ENCODE measurements at places on chromosomes 1 and 21. TPM values are rescaled to one million over a fixed set of nuclear protein-coding genes. Genes with fewer than 3 reads are reported as not detected.

Gene CELA2A
- not detected for total RNA-seq

Gene PLPPR5
- not detected for total RNA-seq

Gene IGSF21
- not detected for total RNA-seq

Gene AQP10
- total RNA-seq = 1.3 TPM

Gene CSRP1
- 60.8 TPM for total RNA-seq

Gene OR14C36
- not detected for total RNA-seq

Gene CRB1
- not detected for total RNA-seq

Gene MPL
- not detected for total RNA-seq

DNA sequence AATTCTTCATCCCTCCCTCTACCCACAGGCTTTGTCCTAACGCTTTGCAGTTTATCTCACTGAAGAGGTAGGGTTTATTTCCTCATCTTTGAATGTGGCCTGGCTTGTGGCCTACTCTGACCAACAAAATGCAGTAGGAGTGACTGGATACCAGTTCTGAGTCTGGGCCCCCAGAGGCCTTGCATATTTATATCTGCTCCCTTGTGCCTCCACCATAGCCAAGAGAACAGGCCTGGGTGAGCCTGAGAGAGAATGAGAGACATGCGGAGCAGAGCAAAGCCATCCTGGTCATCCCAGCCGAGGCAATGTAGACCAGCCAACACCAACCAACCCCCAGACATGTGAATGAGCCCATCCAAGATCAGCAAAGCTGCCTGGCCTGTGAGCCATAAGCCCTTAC lies 30.3 kb downstream of the SMIM12 start:
- H3K4me3 ChIP-seq = no peak overlapping the region
- H3K36me3 ChIP-seq = no peaks in the 10 kb centered on the region
- no peak for DNase-seq
- H3K27ac ChIP-seq = no peak overlapping the region
- H3K4me1 ChIP-seq = no peaks in the 10 kb centered on the region

DNA sequence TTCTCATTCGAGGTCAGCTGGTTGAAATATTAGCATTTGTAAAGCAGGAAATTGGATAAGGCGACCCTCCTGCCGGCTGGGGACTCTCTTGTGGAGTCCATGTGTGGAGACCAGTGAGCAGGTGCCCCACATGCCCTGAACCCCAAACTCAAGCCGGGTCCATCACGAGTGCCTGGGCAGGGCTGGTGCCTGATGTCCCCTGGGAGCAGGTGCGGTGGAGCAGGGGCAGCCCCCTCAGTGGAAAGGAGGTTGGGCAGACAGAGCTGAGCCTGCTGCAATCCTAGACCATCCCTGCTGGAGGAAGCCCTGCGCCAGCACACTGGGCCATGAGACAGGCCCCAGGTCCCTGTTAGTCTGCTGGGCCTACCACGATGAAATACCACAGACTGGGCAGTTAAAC lies 395.6 kb downstream of the NPHP4 start:
- peaks cover 5% of the 10 kb centered on the region for H3K4me1 ChIP-seq
- no peak for DNase-seq
- no peaks in the 10 kb centered on the region for H3K27me3 ChIP-seq
- no peaks in the 10 kb centered on the region for H3K36me3 ChIP-seq
- H3K27ac ChIP-seq = no peak overlapping the region

- H3K36me3 ChIP-seq = no peaks in the 10 kb centered on the region
- H3K27me3 ChIP-seq = no peaks in the 10 kb centered on the region
- no peak overlapping the region for H3K27ac ChIP-seq
- H3K4me1 ChIP-seq = no peaks in the 10 kb centered on the region
Measured at GRCh38 chr21:45151445-45152160, 77.2 kb downstream of the ADARB1 start.

- H3K27ac ChIP-seq = no peak overlapping the region
- no peaks in the 10 kb centered on the region for H3K4me1 ChIP-seq
- no peak for DNase-seq
- H3K27me3 ChIP-seq = no peaks in the 10 kb centered on the region
Measured at GRCh38 chr21:14526836-14527695, 19.0 kb downstream of the SAMSN1 start.

DNA sequence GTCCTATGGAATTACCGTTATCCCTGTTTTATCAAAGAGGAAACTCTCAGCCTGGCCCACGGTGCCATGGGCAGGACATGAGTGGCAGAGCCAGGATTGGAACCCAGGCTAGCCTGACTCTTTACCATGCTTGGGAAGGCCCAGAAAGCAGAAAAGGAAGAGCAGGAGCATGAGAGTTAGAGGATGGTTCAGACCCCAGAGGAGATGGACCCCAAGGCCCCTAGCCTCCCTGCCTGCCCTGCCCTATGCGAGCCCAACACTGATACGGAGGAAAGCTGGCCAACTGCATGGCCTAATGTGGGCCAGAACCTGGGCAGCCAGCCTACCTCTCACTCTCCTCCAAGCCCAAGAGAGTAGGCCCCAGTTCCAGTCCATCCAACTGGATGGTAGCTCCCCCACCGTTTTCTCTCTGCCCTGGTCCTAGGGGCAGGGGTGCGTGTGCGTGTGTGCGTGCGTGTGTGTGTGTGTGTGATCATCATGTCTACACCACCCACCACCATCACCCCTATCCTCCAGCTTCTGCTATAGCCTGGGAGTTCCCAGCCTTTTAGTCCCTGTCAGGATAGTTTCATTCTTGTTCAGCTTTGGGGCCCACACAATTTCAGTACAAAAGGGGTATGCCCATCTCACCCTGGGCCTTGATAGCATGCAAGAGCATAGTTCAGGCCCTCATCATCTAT lies 15.4 kb upstream of the MEX3A start:
- H3K27me3 ChIP-seq = no peaks in the 10 kb centered on the region
- no peak overlapping the region for H3K4me3 ChIP-seq
- no peak for DNase-seq
- H3K36me3 ChIP-seq = no peaks in the 10 kb centered on the region
- peaks cover 27% of the 10 kb centered on the region for H3K4me1 ChIP-seq
- peak overlapping the region; percentile 96 for H3K27ac ChIP-seq

- DNase-seq = no peak
- no peak overlapping the region for H3K27ac ChIP-seq
- H3K36me3 ChIP-seq = no peaks in the 10 kb centered on the region
Measured at GRCh38 chr1:235199441-235199840, 38.4 kb upstream of the RBM34 start.

GRCh38 chr1:152756872-152757271 lies 953 bp upstream of the KPRP start:
- no peak overlapping the region for H3K27ac ChIP-seq
- H3K4me1 ChIP-seq = no peaks in the 10 kb centered on the region
- H3K36me3 ChIP-seq = no peaks in the 10 kb centered on the region

- no peaks in the 10 kb centered on the region for H3K36me3 ChIP-seq
- no peak overlapping the region for H3K4me3 ChIP-seq
- no peak overlapping the region for H3K27ac ChIP-seq
- DNase-seq = no peak
Measured at GRCh38 chr1:17711941-17712340, 43.2 kb upstream of the ACTL8 start.

- no peaks in the 10 kb centered on the region for H3K27me3 ChIP-seq
- H3K4me1 ChIP-seq = no peaks in the 10 kb centered on the region
- H3K27ac ChIP-seq = no peak overlapping the region
Measured at GRCh38 chr1:159239551-159240220, 35.0 kb downstream of the ACKR1 start.

GRCh38 chr1:229714964-229715603 lies 89.0 kb downstream of the URB2 start:
- H3K4me3 ChIP-seq = no peak overlapping the region
- H3K4me1 ChIP-seq = peaks cover 10% of the 10 kb centered on the region
- no peak overlapping the region for H3K27ac ChIP-seq
- H3K27me3 ChIP-seq = no peaks in the 10 kb centered on the region

DNA sequence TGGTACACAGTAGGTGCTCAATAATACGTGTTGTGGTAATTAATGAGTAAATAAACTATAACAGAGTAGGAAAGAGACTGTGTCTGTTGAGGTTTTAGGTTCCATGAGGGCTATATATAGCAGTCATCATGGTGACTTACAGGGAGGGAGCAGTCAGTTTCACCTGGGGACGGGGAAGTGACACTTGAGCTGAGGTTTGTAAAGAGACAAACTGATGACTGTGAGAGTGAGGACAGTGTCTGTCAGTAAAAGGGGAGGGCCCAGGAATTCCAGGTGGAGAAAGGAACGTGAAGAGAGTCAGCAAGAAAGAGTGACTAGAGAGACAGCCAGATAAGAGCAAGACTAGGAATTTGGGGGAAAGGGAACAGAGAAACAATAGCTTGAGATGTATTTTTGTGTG lies 30.2 kb downstream of the ABCA4 start:
- no peaks in the 10 kb centered on the region for H3K4me1 ChIP-seq
- H3K4me3 ChIP-seq = no peak overlapping the region

GRCh38 chr1:77068013-77068412 lies 151.2 kb downstream of the PIGK start:
- no peaks in the 10 kb centered on the region for H3K36me3 ChIP-seq
- H3K4me3 ChIP-seq = no peak overlapping the region
- DNase-seq = no peak

GRCh38 chr21:16538936-16539440 lies 809.2 kb downstream of the USP25 start:
- no peak overlapping the region for H3K27ac ChIP-seq
- no peak overlapping the region for H3K4me3 ChIP-seq
- no peak for DNase-seq
- no peaks in the 10 kb centered on the region for H3K27me3 ChIP-seq
- H3K36me3 ChIP-seq = no peaks in the 10 kb centered on the region
- H3K4me1 ChIP-seq = no peaks in the 10 kb centered on the region

DNA sequence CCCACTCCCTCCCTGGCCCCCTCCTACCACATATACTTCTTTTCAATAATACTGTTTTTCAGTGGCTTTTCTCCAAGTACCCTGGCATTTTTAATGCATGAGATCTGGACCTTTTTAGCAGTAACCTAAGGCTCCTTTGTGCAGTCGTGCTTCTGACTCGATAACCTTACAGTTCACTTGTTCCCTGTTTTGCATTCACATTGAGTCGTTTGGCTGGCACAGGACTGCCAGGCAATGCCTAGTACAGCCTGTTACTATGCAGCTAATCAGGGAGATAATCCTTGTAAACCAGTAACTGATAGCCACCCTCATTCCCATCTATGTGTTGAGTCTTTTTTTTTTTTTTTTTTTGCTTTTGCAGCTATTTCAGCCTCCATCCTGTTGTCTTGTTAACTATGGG lies 3.7 kb downstream of the ATP1B1 start:
- no peaks in the 10 kb centered on the region for H3K27me3 ChIP-seq
- peak overlapping the region; percentile 32 for H3K4me3 ChIP-seq
- peak overlapping the region; percentile 97 for H3K27ac ChIP-seq
- DNase-seq = no peak
- H3K4me1 ChIP-seq = peaks cover 55% of the 10 kb centered on the region
- H3K36me3 ChIP-seq = peaks cover 4% of the 10 kb centered on the region

DNA sequence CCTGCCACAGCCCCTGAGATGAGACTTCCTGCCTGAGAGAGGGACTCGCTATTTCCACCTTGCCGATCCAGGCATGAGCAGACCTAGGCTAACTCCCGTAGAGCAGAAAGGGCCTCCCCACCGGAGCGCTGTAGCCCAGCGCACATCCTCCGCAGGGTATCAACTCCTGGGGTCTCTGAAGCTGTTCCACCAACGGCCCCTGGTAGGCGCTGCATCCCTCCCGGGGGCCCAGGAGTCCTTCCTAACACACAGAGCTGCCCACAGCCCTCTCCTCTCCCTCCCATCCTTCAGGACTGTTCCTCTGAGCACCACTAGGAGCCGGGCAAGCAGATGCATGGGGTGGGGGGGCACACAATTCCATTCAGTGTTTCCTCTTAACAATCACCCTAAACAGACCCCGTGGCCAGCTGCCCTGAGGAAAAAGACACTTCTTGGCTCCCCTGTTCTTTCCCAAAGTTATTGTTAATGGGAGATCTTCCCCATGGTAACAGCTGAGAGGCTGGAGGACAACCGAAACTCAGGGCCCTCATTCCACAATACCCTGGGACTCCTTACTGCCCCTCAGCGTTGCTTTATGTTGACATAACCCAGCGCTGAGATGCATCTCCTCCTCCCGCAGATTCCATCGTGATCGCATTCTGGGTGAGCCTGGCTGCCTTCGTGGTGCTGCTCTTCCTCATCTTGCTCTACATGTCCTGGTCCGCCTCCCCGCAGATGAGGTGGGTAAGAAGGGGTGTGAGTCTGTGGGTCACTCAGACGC lies 7.5 kb downstream of the MRAP start:
- DNase-seq = peak; percentile 4
- no peaks in the 10 kb centered on the region for H3K27me3 ChIP-seq
- H3K27ac ChIP-seq = peak overlapping the region; percentile 19
- no peaks in the 10 kb centered on the region for H3K36me3 ChIP-seq

DNA sequence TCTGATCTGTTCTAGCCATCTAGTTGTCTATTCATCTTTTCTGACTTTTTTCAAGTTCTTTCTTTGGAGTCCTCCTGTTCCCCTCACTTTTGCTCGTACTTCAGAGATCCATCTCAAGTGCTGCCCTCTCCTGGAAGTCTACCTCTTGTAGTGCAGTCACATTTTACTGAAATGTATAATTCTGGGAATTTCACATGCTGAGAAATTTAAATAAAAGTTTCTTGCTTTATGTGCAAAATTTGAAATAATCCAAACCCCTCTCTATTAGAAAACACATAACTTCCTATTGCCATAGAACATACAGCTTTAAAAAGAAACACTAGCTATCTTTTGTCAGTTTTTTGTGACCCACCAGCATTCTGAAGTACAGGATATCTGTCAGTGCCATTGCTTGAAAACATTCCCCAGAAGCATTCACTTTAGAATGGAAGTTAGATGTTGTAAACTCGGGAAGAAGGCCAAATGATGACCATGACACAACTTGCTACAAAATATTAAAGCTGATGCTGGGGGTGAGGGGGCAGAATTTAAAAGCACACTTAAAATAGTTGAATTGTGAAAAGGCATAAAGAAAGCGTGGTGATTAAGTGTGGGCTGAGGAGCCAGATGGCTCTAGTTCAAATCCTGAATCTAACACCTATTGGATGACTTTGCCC lies 22.0 kb downstream of the RLF start:
- no peak overlapping the region for H3K27ac ChIP-seq
- H3K4me3 ChIP-seq = no peak overlapping the region
- no peaks in the 10 kb centered on the region for H3K4me1 ChIP-seq
- no peaks in the 10 kb centered on the region for H3K27me3 ChIP-seq
- H3K36me3 ChIP-seq = no peaks in the 10 kb centered on the region

DNA sequence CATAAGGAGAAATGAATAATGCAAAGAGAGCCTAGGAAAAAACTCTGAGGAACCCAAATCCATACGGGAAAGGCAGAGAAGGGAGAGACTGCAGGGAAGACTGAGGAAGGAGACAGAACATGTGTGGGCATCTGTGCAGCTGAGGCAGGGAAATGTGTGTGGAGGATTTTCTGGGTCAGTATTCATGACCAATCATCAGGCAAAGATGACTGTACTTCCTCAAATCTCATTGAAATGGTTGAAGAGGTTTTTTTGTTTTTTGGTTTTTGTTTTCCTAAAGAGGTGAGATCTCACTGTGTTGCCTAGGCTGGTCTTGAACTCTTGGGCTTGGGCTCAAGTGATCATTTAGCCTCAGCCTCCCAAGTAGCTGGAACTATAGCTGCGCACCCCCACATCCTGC lies 15.7 kb downstream of the DIP2A start:
- no peaks in the 10 kb centered on the region for H3K4me1 ChIP-seq
- no peak overlapping the region for H3K4me3 ChIP-seq
- H3K27ac ChIP-seq = no peak overlapping the region
- DNase-seq = no peak
- no peaks in the 10 kb centered on the region for H3K27me3 ChIP-seq
- H3K36me3 ChIP-seq = no peaks in the 10 kb centered on the region

GRCh38 chr21:34795175-34795547 lies 126.4 kb downstream of the CLIC6 start:
- no peak overlapping the region for H3K4me3 ChIP-seq
- no peaks in the 10 kb centered on the region for H3K27me3 ChIP-seq
- H3K36me3 ChIP-seq = no peaks in the 10 kb centered on the region
- peaks cover 42% of the 10 kb centered on the region for H3K4me1 ChIP-seq
- DNase-seq = no peak

Data from Caco-2 (cell line).